ENCODE measurements at places on chromosomes 5 and 9.
A peak's percentile ranks its signal among the peaks of the same experiment; 100 is the strongest.

DNA sequence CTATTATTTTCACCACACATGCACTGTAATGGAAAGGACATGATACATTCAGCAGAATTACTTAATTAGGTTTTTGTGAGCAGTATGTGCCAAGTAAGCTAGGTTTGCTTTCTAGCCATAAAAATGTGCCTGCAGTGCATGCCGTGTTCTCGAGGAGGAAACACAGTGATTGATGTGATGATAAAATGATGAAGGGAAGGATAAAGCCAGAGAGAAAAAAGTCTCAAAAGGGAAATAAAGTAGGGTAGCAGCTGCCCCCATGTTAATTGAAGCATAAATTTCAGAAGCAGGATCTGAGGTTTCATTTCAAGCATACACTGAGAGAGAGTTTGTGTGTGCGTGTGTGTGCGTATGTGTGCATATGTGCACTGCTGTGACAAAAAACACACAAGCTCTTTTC lies 714.2 kb upstream of the C9orf72 start:
- DNase-seq = no peak

- peak; percentile 88 for DNase-seq
These were observed 24.7 kb upstream of the SLC6A19 start for GRCh38 chr5:1176473-1177391.

DNA sequence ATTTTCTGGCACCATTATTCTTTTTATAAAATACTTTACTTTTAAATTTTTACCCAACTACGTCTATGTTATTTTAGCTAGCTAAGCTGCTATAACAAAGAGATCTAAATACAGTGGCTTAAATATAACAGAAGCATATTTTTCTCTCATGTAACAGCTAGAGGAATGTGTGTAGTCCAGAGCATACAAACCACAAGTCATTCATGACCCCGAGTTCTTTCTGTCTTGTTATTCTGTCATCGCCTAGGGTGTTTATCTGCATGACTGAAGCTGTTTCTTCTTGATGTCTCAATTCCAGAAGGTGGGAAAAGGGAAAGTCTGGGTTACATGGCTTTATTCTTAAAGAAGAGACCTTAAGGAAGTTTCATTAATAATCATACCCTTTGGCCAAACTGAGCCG lies 136.9 kb upstream of the RFX3 start:
- DNase-seq = no peak

DNA sequence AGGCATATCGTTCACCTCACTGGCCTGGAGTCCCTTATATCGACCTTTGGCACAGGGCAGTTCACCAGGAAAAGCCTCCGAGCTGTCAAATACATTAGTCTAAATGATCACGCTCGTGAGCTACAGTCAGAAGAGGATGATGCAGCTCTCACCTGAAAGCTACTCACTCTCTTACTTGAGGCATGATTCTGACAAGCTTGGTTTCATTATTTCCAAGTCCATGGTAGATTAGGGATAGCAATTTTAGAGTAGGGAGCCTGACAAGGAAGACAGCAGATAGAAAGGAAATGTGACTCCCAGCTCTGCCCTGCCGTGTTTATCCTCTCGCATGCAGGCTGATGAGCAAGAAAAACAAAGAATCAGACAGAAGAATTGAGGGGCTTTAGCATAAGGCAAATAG lies 98.0 kb upstream of the MAP1B start:
- DNase-seq = no peak

DNA sequence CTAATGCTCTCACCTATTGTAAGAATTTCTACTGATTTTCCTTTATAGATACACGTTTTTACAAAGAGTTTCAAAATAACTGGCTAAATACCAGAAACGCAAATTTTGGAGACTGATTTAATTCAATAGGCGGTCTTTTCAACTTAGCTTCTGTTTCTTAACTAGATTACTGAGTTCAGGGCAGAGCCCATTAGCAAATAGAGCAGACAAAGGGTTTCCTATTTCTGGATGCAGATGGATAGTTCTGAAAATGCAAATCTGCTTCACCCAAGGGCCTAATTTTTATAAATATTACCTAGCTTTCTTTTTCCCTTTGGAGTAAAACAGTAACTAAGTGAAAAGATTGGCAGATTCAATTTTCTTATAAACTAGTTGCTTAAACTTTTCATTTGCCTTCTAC lies 13.6 kb upstream of the KIAA1958 start:
- no peak for DNase-seq

GRCh38 chr9:38154501-38155421 lies 85.7 kb upstream of the SHB start:
- DNase-seq = peak; percentile 55

DNA sequence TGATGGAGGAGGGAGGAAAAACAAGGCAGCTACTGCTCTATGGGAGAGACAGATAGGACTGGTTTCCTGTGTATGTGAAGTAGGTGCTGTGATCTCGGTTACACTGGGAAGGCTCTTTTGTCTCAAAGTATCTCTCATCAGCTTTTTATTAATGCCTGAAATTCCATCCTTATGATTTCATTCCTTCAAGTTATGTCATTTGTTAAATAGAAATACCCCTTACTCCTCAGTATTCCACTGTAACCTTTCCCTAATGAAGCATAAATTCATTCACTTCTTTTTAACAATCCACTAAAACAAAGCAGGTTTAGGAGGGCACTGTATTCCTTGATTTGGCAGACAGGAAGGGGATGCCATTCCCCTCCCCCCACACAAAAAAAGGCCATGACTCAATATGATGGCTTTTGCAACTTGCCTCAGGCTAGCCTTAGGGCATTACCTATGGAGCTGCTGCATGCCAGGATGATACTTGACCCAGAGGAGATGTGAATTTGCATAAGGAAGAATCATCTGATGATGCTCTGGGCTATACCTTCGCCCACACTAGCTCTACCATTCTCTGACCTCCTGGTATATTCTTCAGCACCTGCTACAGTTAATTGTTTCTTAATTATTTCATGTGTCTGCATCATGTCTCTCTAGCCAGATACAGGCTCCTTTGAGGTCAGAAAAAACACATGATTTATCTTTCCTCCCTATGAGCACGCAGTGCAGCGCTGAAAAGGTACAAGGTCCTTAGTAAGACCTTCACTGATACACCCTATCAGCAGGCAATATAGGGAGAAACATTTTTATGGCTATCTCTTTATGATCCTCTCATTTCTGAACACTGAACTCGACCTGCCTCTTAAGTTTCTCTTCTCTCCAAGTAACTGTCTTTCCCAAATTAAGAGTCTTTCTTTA lies 26.3 kb downstream of the NR3C1 start:
- DNase-seq = peak; percentile 97

DNA sequence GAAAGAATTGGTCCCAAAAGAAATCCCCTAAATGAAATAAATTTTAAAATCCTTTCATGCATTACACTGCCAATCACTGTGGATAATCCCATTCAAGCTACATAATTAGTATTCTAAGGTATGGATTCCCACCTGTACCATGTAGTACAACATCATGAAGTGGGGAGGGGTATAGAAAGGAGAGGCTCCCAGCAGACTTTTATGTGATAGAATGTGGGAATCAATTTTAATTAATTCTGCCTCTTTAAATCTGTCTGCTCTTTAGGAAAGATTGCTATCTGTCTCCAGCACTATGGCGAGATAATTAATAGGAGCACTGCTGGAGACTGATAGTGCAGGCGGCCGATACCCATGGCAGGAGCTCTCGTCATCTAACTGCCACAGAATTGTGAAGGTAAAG lies 95.4 kb downstream of the CDH12 start:
- peak; percentile 1 for DNase-seq

GRCh38 chr9:13570068-13570974 lies 290.8 kb upstream of the MPDZ start:
- DNase-seq = no peak

DNA sequence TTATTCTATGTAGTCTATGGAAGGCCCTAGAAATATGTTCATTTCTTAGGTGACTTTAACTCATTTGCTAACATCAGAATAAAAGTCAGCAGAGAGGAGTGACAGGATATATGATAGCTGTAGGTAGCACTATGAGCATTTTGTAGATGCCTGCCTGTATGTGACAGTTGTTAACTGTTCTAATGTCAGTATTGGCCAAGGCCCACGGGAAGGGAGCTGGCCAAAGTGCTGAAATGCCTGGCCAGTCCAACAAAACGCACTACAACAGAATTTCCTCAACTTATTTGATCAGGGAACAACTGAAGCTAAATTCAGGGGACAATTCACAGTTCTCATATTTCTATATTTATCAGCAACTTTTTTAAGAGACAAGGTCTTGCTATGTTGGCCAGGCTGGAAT lies 20.8 kb downstream of the SV2C start:
- peak; percentile 67 for DNase-seq

GRCh38 chr5:163913548-163913947 lies 408.1 kb downstream of the MAT2B start:
- DNase-seq = no peak

- no peak for DNase-seq
These were observed 217.2 kb upstream of the TBCA start for GRCh38 chr5:77993141-77993854.

DNA sequence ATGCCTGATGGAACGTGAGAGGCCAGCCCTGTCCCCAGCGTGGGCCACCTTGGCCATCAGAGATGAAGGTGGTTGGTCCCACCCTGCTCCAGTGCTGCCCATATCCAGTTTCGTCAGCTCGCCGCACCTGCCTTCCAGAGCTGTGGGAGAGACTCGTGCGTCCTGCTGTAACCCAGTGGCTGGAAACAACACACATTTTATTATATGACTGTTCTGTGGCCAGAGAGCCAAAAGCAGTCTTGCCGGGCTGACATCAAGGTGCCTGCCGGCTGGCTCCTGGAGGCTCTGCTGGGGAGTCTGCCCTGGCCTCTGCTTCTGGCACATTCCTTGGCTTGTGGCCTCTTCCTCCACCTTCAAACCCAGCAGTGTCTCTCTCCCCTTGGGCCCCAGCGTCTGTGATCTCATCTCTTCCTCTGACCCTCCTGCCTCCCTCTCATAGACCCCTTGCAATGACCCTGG lies 94.7 kb downstream of the RXRA start:
- no peak for DNase-seq

DNA sequence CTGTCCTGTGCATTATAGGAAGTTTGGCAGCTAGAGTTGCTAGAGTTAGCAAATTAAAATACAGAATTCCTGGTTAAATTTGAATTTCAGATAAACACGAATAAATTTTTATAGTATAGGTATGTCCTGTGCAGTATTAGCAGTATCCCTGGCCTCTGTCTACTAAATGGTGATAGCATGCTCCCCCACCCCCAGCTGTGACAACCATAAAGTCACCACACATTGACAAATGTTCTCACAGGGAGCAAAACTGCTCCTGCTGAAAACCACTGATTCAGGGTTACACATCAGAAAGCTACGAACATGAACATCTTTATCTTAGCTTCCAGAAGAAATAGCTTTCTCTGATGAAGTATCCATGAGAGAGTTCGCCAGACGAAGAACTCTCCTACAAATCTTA lies 91.8 kb upstream of the CCDC112 start:
- no peak for DNase-seq

- DNase-seq = no peak
These were observed 75.3 kb downstream of the PTBP3 start for GRCh38 chr9:112258106-112258505.

DNA sequence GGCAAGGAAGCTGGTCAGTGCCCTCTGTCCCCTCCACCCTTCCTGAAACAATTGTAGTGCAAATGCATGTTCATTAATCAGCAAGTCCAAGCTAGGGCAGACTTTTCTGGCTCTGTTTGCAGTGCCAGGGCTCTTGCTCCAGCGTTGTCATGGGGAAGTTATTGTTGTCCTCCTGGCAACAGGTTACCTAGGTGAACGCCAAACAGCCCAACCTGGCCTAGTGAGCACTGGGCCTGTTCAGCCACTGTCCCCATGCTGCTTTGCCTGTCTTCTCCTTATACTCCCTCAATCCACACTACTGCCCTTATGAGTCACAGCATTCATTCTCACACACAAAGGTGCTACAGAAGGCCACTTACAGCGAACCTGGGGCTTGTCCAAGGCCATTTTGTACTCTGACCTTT lies 34.5 kb upstream of the GLIS3 start:
- peak; percentile 96 for DNase-seq

DNA sequence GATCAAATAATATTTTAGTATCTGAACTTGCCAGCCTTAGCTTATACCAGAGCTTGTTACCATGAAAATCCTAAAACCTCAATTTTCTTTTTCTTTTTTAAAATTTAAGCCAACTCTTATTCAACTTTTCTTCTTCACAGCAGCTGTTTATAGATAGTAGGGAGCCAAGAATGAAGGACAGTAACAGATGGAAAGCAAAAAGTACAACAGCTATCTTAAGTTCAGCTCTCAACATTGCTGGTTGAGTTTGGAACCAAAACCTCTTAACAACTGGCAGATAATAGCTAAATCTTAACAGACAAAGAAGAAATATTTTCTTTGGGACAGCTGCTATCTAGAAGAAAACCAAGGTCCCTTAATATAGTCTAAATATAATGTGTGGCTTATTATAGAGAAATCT lies 74.7 kb downstream of the PJA2 start:
- DNase-seq = no peak

- no peak for DNase-seq
These were observed 315.3 kb upstream of the SLC30A5 start for GRCh38 chr5:68778484-68778883.
